ENCODE measurements at places on chromosomes 7 and 10.

- no peak for DNase-seq
Observed at GRCh38 chr7:38669965-38670520, 38.9 kb upstream of the AMPH start.

DNA sequence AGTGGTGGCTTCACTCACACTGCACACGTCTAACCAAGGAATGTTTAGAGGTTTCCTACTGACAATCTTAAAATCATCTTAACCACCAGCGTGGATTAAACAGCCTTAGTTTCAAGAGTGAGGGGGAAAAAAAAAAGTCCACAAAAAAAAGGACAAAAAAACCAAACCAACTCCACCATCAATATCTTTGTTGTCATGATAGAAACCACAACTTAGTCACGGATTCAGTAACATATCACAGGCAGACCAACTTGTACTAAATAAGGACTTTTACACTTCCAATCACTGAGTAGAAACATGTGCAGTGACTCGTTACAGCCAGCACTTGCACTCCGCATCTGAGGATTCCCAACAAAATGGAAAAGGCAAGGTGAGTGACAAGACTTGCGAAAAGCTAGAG is 46.5 kb downstream of the FAM171A1 start:
- no peak for DNase-seq

DNA sequence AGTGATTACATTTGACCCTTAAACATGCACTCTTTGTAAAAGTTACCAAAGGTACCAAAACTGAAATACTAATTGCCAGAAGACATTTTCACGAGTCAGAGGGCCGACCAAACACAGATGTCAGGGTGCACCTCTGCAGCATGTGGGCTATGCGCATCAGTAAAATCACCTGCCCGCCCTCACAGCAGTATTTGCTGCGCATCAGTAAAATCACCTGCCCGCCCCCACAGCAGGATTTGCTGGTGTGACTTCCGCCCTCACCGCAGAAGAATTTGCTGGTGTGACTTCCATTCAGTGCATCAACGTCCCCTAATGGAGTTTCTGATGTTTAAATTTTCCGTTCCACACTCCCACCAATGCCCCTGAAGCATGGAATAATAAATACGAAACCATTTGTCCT is 202.9 kb downstream of the PTPRN2 start:
- no peak for DNase-seq

- no peak for DNase-seq
Observed at GRCh38 chr7:103574576-103574975, 128.6 kb upstream of the SLC26A5 start.

GRCh38 chr10:8344756-8345155 is 290.3 kb downstream of the GATA3 start:
- no peak for DNase-seq

DNA sequence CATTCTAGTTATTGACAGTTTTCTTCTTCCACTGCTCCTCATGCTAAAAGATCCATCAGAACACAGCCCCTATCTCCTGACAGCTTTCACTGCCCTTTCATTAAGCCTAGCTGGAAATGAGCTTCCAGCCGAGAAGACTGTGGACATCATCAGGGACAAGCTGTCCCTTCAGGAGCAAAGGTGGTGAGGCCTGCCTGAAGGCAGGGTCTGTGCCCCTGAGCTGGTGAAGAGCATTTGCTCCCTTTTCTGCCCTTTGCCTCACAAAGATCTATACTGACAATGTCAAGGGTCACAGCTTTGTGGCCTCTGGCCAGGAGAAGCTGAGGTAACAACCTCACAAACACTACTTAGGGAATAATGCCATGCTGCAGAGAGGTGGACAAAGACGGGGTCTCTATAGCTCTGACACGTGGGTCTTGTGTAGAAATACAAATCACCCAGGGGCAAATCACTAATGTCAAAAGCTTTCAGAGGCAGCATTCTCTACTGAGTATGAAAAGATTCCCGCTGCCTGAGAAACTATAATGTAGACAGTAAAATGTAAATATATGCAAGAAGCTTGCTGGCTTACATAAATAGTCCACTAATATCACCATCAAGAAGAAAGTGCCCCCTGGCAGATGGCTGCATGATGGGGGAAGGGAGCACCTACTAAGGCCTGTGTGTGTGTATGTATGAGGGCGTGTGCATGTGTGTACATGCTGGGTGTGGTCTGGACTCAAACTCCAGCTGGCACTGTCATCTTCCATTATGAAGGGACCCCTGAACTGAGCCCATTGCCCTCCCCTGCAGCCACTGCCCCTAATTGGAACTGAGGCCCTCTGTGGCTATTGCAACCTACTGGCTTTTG is 55.8 kb downstream of the HBP1 start:
- DNase-seq = no peak

- no peak for DNase-seq
Observed at GRCh38 chr10:27601946-27602538, 97.9 kb downstream of the RAB18 start.

- DNase-seq = no peak
Observed at GRCh38 chr7:126637538-126637937, 615.2 kb downstream of the GRM8 start.

DNA sequence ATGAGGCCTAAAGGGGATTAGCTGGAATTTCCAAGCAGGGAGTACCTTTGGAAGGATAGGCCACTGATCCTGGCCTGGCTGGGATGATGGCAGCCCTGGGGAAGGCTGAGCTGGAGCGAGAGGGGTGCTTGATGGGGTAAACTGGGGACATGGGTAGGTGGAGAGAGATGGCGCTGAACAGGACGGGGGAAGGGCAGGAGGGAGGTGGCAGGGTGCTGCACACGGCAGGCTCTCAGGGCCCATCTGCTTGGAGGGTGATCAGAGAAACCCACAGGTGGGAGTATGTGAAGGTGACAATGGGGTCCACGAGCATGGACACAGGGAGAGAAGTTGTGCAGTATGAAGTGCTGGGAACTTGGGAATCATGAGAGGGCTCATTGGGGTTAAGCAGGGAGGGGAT is 10.3 kb downstream of the MAT1A start:
- no peak for DNase-seq

DNA sequence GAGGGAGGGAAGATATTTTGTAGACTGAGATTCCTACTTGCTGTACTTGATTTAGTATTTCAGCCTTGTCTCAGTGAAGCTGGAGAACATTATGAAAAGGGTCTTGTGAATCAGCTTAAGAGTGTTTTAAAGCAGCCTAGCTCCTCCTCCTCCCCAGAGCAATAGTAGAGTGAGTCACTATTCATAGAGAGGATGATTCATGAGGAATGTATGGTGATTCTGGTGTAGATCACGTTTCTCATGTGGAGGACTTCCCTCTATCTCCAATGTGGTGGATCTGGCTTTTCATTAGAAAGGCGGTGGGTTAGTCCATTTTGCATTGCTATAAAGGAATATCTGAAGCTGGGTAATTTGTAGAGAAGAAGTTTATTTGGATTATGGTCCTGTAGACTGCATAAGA is 340.1 kb upstream of the CHRM2 start:
- DNase-seq = no peak

DNA sequence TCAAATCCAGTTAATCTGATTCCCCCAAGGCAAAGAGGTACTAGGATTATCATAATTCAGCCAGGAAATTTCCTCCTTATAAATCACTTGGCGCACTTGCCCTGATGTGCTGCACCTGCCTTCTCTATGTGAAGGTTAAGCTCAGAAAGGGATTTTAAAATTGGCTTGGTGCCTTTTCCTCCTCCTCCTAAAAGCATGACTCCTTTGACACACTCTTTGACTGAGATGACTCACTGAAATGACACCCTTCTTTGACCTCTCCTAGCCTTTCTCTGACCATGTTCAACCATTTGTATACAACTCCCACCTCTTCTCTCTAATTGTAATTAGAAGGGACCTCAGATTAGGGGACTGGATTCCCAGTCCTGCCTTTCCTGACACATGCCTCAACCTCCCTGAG is 46.5 kb downstream of the ABLIM1 start:
- no peak for DNase-seq

- no peak for DNase-seq
Observed at GRCh38 chr7:30802812-30803211, 31.6 kb downstream of the MINDY4 start.

GRCh38 chr7:69619635-69620034 is 21.4 kb downstream of the AUTS2 start:
- DNase-seq = no peak

DNA sequence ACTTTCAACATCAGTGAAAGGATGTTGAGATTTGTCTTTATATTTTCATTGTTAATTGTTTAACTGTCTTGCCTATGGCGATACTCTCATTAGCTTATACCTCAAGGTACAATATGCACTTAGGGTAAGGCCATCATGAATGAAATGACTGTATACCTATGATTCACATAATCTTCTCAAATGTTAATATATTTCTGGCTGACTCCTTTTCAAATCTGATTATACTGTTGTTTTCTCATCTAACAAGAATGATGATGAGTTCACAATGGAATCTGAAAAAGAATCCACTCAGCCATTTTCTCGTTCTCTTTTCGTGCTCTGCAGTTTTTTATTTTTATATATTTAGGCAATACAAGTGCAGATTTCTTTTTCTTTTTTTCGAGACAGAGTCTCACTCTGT is 159.1 kb downstream of the ARHGAP12 start:
- no peak for DNase-seq

- no peak for DNase-seq
Observed at GRCh38 chr10:11893749-11894278, 70.7 kb downstream of the PROSER2 start.

GRCh38 chr10:50421026-50421719 is 169.9 kb upstream of the ASAH2 start:
- peak; percentile 21 for DNase-seq

GRCh38 chr10:33216661-33217427 is 117.6 kb downstream of the NRP1 start:
- DNase-seq = no peak

DNA sequence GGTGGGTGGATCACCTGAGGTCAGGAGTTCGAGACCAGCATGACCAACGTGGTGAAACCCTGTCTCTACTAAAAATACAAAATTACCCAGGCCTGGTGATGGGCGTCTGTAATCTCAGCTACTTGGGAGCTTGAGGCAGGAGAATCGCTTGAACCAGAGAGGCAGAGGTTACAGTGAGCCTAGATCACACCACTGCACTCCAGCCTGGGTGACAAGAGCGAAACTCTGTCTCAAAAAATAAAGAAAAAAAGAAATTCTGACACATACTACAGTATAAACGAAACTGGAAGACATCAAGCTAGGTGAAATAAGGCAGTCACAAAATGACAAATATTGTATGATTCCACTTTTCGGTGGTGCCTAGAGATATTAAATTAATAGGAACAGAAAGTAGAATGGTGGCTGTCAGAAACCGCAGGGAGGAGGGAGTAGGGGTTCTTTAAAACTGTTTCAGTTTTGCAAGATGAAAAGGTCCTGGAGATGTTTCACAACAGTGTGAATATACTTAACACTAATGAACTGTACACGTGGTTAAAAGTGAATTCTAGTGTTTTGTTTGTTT is 23.2 kb downstream of the PILRA start:
- no peak for DNase-seq

Data from nucleus accumbens (tissue), 56 donors.